ENCODE measurements at places on chromosomes 4 and X.
A peak's percentile ranks its signal among the peaks of the same experiment; 100 is the strongest.

GRCh38 chr4:8417071-8417614, 23.4 kb downstream of the ACOX3 start:
- no peak for DNase-seq

DNA sequence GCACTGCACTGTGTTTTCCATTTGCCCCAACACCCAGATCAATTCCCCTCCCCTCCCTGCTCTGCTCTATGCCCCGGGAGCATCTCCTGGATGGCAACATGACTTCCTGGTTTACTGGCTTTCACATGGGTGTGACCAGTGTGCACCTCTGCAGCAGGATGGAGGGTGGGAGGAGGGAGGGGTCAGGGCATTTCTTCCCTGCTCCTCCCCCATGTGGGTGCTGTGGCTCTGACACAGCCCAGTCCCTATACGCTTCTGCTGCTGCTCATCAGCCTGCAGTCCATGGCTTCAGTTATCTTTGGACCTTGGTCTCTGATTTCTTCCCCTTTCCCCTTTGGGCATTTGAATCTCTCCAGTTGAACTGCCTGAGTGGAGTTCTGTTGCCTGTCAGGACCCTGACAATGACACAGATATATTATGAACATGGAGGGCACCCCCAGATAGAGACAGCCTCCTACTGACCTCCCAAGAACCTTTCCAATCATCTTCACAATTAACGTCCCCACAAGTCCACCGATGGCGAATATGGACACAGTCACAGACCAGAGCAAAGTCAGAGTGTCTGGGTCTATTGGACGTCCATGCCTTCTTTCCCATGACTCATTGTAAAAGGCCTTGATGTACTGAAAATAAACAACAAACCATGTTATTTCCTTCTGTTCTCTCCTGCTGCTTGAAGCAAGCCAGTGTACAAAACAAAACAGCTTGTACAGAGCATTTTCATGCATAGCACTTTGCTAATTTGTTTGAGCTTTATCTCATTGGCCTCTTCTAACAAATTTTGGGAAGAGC, 24.8 kb downstream of the SLC2A9 start:
- no peak for DNase-seq

- no peak for DNase-seq
Measured at GRCh38 chr4:111198446-111198845, 575.6 kb upstream of the PITX2 start.

DNA sequence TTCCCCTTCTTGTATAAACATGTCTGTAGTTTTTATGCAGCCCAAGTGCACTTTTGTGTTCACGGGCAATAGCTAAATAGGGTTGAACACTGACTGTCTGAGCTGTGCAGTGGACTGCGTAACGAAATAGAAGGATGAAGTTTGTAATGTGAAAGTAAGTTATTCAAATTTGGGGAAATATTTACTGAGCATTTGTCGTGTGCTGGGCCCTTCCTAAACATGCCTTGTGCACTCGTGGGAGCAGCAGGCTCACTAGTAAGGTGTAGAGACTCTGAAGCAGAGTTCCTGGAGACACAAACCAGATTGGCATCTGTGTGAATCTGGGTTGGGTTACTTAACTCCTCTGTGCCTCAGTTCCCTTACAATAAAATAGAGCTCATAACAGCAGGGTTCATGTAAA, 51.7 kb upstream of the C1QTNF7 start:
- DNase-seq: no peak

- no peak for DNase-seq
Measured at GRCh38 chrX:25012433-25012735, 3.4 kb downstream of the ARX start.

- no peak for DNase-seq
Measured at GRCh38 chr4:185101354-185101890, 41.6 kb upstream of the SLC25A4 start.

- DNase-seq: no peak
Measured at GRCh38 chrX:38937400-38937799, 136.1 kb downstream of the MID1IP1 start.

GRCh38 chrX:19883878-19884277, 3.5 kb downstream of the SH3KBP1 start:
- DNase-seq: no peak

- no peak for DNase-seq
Measured at GRCh38 chr4:7134737-7135388, 57.5 kb upstream of the SORCS2 start.

DNA sequence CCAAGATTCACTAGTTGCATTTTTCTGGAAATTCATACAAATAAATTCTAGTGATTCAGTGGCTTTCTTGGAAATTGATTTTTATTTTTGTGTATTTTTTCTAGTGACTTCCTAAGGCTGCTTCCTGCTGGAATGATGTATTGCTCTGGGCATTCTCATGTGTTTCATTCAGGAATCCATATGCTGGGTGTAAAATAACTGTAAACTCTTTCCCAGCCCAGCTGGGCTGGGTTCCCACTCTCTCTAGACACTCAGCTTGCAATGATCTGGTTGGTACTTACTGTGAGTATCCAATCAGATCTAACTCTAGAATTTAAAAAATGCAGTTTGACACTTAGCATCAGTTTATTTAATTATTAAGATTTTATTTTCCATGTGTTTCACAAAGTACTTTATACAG, 882.2 kb downstream of the STIM2 start:
- DNase-seq: no peak

DNA sequence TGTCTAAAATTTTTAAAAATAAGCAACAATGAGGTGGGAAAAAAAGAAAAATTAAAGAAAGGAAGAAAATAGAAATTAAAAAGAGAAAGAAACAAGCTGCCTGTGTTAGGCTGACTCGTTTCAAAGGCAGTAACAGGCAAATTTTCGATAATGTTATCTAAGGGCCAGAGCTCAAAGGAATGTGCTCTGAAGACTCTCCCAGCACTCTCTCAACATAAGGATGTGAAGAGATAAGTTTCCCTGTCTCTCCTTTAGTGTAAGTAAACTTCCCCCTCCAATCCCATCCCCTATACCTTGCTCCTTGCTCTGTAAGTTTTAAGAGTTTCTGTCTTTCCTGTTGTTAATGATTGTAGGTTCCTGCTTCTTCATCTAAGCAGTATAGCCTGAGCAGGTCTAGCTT, 172.8 kb downstream of the TEX13C start:
- DNase-seq: no peak

GRCh38 chr4:75058486-75058885, 125.6 kb downstream of the PARM1 start:
- no peak for DNase-seq

GRCh38 chrX:40265936-40266335, 168.2 kb upstream of the BCOR start:
- DNase-seq: no peak

DNA sequence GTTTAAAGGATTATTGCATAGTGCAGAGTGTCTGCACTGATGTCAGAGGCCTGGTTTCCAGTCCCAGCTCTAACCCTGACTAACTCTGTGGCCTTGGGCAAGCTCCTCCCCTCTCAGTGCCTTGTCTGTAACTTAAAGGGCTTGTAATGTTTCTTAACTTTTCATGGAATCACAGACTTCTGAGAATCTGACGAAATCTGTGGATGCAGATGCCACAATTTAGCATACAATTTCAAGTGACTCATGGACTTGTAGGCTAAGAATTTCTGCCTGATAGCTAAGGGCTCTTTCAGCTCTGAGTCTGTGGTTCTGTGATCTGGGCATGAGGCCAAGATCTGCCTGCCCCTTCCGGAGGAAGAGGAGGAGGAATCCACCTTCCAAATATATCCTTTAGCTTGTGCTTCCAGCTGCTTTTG, 236.9 kb downstream of the AR start:
- peak; percentile 26 for DNase-seq

- DNase-seq: no peak
Measured at GRCh38 chr4:20273793-20274192, 22.1 kb downstream of the SLIT2 start.

DNA sequence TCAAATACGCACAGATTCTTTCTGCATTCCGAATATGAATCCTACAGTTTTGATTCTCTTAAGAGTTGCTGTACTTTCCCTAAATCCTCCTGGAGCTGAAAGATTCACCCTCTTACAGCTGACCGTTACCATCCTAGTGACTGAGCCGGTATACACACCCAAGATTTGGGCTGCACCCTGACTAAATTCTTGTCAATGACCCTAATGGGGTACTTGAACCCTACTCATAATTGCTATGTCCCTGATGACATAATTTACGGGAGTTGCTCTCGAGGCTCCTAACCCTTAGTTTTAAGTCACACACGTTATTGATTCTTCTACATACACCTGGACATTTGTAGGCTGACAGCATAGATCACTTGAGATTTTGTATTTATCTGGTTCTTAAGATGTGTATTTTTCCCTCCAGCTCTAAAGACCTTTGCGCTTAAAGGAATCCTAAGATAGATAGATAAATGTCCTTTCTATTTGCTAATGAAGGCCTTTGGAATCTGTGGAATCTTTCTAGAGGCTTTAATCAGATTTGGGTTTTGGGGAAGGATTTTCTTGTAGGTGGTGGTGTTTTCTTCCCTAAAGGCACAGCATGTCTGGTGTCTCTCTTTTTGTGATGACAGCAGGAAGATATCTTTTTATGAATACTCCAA, 37.8 kb downstream of the CLDN34 start:
- DNase-seq: no peak

GRCh38 chr4:182700362-182701160, 216.6 kb downstream of the DCTD start:
- no peak for DNase-seq

DNA sequence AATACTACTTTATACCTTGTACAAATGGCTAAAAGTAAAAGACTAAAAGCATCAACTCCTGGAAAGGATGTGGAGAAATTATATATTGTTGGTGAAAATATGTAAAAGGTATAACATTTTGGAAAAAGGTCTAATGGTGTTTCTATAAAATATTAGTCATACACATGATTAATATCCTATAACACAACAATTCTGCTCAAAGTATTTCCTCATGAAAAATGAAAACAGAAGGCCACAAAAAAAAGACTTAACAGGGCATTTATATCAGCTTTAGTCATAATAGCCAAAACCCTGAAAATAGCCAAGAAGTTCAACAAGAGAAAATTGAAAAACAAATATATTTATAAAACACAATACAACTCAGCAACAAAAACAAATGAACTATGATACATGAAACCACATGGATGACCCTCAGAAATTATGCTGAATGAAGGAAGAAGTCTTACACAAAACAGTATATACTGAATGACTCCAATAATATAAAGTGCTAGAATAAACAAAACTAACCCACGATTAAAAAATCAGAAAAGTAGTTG, 38.8 kb downstream of the TBCK start:
- DNase-seq: no peak

- DNase-seq: no peak
Measured at GRCh38 chr4:57064811-57065711, 45.1 kb downstream of the IGFBP7 start.

GRCh38 chr4:7428261-7429068, 6.3 kb downstream of the PSAPL1 start:
- DNase-seq: no peak

GRCh38 chr4:23911675-23912455, 22.0 kb upstream of the PPARGC1A start:
- DNase-seq: no peak

DNA sequence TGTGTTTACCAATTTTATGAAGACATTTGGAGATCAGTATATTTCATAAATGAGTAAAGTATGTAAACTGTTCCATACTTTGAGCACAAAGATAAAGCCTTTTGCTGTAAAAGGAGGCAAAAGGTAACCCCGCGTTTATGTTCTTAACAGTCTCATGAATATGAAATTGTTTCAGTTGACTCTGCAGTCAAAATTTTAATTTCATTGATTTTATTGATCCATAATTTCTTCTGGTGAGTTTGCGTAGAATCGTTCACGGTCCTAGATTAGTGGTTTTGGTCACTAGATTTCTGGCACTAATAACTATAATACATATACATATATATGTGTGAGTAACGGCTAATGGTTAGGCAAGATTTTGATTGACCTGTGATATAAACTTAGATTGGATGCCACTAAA, 1.9 kb downstream of the FMR1 start:
- no peak for DNase-seq

DNA sequence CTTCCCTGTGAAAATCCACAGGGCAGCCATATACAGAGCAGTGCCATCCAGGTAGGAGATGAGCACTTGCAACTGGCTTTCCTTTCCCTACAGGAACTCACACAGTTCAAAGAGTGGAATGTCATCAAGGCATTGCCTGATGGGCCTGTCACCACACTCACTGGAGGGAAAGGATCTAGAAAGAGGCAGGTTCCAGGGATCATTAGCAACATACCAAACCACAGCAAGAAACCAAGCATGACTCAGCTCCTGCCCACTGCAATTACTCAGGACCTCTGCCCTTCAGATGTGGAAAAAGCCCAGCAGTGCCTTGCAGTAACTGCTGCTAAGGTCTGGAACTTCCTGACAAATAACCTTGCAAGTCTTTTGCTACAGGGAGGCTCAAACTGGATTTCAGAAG, 101.2 kb downstream of the ZNF674 start:
- no peak for DNase-seq

DNA sequence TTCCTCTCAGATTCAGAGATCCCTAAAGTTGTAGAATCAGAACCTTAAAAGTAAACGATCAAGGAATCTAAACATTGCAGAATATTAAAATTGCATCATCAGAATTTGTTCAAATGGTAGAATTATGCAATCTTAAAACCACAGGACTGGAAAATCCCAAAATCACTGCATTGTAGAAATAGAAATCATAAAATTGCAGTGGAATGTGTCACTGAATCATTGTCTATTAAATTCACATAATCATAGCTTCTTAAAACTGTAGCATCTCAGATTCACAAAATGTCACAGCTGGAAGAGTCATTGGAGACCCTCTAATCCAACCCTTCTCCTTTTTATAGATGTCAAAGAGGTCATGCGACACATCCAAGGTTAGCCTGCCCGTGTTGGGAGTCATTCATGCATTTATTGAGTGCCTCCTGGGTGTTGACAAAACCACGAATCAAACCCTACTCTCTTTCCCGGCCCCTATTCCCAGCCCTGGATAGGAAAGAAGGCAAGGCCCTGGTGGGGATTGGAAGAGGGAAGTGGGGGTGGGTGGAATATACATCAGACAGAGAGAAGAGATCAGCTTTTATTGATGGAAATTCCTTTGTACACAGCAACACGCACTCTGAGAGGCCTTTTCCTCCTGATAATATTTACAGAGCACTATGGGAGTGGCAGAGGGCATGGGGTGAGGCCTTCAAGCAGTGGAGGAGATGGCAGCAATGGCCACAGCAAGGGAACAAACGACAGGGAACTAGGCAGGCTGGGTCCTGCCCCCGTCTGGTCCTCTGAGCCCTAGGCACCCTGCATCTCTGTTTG, 15.4 kb downstream of the IQSEC2 start:
- no peak for DNase-seq

DNA sequence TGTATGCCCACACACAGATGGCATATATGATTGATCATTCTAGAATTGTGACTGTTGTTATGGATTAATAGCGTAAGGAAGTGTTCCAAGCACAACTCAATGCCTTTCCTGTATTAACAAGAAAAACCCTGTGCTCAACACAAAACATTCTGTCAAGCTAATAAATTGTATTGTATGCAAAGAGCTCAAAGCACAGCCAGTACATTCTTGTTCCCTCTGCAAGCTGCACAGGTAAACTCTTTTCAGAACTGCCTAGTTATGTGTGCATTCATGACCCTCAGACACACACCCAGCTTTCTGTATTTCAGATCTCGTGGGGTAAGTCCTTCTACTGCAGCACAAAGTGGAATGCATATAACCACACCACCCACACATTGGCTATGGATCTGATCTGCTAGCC, 34.3 kb upstream of the BANK1 start:
- no peak for DNase-seq

GRCh38 chrX:72114306-72114705, 17.4 kb downstream of the RTL5 start:
- DNase-seq: no peak
